Stimulated activated naive CD4-positive, alpha-beta T cell treated with Interleukin-2 at 50 U/mL for 16 hours (primary cell): ENCODE measurements at places on chromosomes 6 and 20.

DNA sequence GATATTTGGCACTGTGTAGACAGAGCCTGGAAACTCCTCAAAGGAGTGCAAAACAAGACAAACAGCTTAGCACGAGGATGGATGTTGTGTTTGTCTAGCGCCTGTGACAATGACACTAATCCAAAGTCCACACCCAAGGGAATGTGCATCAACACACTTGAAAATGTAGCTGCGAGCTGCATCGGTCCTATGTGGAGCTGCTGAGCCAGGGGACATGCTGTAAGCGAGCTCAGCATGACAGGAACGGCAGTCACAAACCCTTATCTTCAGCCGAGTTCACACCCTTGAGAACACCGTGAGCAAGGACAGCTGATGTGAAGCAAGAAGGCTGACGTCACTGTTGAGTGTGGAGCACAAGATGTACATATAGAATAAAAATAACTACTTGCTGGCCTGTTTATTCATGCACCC, 684.3 kb downstream of the QKI start:
- DNase-seq: no peak

DNA sequence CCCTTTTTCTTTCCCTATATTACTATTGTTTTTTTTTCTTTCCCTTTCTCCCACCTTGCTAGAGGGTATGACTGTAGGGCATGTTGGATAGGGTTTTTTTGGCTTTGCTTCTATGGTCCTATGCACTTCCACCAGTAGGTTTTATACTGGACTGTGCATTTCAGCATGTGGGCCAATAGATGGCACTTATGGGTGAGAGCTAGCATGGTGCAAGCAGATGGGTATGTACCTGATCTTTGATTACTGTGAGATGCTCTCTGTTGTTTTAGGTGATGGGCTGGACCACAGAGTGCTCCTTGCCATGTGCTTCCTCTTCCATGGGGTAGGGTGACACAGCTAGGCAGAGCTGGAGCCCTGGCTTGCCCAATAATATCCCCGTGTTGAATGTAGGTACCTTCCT, 128.5 kb upstream of the CHD6 start:
- no peak for DNase-seq

- no peak for DNase-seq
Observed at GRCh38 chr20:36268440-36269342, 32.4 kb downstream of the AAR2 start.

GRCh38 chr6:137910843-137911456, 43.9 kb downstream of the TNFAIP3 start:
- DNase-seq: no peak

DNA sequence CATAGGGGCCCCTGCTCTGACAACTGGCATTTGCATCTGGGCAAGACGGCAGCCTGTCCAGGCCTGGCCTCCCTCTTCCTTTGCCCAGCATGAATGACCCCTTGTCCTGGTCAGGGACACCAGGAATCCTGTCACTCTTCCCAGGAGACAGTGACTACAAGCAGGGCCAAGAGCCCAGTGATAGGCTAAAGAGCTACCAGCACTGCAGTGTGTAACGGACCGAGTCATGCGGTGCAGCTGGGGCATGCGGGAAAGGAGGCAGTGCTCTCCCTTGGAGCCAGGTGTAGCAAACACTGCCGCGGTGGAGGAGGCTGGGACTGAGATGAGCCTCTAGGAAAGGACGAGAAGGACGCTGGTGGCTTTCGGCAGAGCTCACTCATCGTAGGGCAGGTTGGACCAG, 38.7 kb upstream of the DSP start:
- DNase-seq: no peak

DNA sequence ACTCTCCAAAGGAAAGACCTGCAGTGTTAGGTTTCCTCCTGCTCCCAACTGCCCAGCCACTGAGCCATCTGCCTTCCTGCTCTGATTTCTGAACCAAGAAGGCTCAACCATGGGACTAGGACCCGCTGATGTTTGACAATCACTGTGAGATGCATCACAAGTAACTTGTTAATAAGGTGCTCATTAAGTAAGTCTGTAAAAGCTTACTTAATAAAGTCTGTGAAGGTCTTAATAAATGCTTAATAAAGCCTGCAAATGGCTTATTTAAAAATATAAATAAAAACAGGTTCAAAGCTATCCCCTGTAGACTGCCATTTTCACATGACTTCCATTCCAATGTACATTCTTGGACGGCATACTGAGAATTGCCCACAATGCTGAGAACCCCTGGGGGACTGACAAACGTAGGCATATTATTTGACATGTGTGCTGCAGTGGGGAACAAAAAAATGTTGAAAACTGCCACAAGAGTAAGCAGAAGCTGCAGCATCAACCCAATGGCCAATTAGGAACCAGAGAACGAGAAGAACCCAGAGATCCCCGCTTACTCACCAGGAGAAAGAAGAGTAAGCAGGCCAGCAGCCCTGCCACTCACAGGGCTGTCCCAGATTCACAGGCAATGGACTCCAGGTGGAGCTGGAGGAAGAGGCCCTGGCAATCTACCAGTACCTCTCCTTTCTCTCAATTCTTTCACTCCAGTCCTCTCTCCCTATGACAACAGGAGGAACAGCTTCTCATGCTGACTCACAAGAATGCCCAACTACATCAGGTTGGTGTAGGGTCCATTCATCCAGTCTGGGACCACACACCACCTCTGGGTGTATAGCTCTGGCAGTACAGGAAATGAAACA, 19.5 kb downstream of the KIF13A start:
- no peak for DNase-seq

DNA sequence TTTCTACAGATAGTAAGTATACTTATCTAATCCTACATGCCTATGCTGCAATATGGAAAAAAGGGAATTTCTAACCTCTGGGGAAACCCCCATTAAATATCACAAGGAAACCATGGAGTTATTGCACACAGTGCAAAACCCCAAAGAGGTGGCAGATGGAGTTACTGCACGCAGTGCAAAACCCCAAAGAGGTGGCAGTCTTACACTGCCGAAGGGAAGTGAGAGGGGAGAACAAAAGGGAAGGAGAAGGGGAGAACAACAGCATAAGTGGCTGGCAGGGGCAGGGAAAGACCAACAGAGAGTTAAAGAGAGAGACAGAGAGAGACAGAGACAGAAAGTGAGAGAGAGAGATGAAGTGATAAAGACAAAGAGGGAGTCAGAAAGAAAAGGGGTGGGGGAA, 43.8 kb upstream of the EIF2S2 start:
- no peak for DNase-seq

- no peak for DNase-seq
Observed at GRCh38 chr6:33622456-33623431, 1.6 kb downstream of the ITPR3 start.

- no peak for DNase-seq
Observed at GRCh38 chr6:39669207-39669972, 55.8 kb downstream of the KIF6 start.

- no peak for DNase-seq
Observed at GRCh38 chr6:167109651-167110050, 13.2 kb upstream of the CCR6 start.

GRCh38 chr6:33633084-33633461, 12.0 kb downstream of the ITPR3 start:
- no peak for DNase-seq

DNA sequence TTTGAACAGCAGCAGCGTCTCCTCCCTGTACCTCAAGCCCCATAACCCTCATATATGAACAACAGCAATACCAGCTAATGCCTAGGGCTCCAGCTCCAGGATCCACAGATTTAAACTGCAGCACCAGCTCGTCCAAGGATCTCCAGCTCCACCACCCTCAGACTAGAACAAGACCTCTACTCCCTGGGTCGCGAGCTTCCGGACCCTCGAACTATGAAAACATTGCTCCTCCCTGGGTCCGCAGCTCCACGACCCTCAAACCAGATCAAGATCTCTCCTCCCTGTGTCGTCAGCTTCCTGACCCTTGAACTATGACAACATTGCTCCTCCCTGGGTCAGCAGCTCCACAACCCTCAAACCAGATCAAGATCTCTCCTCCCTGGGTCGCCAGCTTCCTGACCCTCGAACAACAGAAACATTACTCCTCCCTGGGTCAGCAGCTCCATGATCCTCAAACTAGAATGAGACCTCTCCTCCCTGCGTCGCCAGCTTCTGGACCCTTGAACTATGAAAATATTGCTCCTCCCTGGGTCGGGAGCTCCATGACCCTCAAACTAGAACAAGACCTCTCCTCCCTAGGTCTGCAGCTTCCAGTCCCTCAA, 339.0 kb upstream of the SULF2 start:
- no peak for DNase-seq

DNA sequence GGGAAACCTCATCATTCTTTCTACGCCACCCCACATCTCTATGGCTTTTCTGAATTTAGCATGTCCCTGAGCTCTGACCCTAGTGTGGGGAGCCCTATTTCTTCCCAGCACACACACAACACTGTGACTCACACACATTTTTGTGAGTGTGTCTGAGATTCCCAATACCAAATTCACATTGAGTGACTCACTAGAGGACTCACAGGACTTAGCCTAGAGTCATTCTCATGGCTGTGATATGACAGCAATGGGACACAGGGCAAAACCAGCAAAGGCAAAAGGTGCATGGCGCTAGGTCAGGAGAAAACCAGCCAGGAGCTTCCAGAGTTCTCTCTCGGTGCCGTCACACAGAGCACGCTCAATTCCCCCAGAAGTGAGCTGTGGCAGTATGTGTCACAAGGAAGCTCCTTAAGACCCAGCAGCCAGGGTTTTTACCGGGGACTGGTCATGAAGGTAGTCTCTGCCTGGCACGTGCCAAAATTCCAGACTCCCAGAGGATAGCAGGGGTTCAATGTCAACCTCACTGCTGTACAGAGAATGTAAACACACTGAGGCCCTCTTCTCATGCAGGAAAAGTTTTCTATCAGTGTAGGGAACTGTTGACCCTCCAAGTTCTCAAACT, 6.2 kb downstream of the CSTL1 start:
- DNase-seq: no peak

DNA sequence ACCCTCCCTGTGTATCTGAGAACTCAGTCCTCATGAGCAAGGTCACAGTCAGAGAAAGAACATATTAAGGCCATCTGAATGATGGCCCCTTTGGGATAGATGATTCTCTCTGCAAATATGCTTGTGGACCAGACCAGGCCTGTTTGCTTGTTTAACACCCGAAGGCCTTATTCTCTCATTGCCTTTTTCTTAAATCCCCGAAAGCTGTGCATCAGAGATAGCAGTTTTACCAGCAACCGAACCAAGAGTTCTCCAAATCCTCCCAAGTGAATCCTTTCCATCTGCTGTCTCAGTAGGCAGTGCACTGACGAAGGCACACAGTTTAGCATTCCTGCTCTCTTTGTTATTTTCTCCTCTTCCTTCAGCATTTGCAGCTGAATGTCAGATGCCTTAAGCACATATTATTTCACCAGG, 79.8 kb downstream of the TRMT6 start:
- no peak for DNase-seq

DNA sequence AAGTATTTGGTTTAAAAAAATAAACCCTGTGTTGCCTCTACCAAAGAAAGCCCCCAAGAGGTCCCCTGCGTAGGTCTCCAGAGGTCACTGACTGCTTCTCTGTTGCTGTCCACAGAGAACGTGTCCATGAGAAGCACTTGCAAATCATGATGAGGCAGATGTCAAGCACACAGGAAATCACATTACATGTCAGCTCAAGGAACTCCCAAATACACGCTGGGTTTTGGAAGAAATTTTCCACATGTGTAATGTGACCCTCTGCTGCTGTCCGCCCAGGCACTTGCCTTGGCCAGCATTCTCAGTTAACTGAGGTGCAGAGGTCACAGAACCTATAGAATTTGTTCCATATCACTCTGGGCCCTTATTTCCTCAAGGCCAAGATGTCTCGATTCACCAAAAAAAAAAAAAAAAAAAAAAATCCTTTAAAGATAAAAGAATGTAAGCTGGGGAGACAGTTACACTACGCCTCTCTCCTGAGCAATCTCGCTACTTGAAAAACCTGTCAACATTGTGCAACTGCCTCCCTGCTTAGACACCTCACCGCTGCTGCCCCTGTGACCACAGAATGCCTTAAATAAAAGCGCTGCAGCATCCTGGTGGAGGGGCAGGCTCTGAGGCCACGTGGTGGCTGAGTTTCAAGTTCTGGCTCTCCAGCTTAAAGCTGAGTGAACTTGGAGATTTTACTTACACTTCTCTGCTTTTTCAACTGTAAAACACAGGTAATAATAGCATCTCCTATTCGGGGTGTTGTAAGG, 42.3 kb downstream of the SLC22A23 start:
- no peak for DNase-seq

- peak; percentile 13 for DNase-seq
Observed at GRCh38 chr6:17714879-17715851, 8.4 kb upstream of the NUP153 start.

DNA sequence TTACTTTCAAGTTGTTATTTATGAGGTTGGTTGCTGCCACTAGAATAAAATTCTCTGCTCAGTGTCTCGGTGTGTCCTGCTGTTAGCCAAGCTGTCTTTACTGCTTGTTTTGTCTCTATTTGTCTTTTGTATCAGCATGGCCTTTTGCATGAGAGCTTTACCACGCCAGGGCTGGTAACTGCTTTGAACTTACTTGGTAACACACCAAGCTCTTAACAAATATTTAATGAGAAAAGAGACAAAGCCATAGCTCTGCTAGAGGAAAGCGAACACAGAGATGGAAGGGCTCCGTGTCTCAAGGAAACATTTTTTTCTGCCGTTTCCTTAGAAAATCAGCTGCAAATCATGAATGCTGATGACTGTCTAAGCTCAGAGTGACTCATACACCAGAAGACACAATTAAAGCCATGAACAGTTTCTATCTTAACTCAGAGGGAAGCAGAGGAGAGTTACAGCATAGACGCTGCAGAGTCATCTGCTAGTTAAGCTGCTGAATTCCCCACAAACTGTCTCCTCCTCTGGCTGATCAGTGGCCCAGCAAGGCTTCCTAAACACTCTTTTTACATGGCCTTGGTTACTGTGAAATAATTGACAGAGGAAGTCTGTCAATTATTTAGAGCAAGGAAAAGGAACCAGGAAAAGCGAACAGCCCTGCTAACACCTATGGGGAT, 44.8 kb downstream of the AGPAT4 start:
- DNase-seq: no peak

DNA sequence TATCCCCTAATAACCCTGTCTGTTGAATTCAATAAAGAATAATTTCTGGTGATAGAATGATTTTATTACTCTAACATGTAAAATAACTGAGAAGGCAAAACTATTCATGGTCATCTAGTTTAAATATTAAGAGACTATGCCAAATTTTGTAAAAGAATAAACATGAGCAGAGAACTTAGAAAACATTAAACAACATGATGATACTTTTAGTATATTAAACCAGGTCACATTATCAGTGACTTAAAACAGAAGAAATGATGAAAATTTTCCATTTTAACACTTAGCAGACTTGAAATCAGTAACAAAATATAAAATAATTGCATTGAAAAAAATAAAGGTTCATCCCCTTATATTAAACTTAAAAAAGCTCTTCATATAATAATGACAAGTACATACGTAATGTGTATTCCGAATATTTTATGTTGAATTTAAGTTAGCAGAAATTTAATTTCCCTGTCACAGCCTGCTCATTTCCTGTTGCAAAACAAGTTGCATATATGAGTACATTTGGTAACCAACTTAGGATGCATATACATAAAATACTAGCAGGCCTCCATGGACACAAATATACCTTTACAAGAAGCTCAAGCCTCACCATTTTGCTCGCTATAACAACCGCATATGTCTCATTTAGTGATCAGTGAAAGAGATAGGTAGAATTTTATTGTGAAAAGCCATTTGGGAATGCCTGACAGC, 40.6 kb downstream of the DTNBP1 start:
- DNase-seq: no peak

GRCh38 chr6:110878751-110879522, 4.4 kb downstream of the AMD1 start:
- DNase-seq: peak; percentile 8

- DNase-seq: no peak
Observed at GRCh38 chr6:3500262-3501014, 43.6 kb upstream of the SLC22A23 start.
